ENCODE measurements at places on chromosomes 6 and 20.

- no peak for DNase-seq
These were observed at the start of gene FGD2 for GRCh38 chr6:37005061-37005810. Gene FGD2, plus strand, starts transcription at chr6:37005655. Its CDS starts 163 bp downstream, at chr6:37005818.

DNA sequence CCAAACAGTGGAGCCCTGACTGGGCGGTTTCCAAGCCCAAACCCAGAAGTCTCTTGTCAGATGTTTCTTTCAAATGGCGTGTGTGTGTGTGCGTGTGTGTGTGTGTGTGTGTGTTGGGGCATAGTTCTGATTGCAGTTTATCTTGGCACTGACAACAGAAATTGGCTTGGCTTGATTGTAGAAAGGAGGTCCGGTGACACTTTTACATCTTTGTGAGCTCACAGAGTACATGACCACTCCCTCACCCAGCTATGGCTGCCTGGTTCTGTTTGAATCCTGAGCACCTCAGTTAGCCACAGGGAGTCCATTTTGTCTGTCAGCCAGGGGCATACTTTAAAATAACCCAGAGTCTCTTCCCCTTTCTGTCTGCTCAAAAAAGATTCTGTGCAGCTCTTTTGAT lies 276.3 kb downstream of the CD83 start:
- no peak for DNase-seq

- DNase-seq = no peak
These were observed 22.3 kb downstream of the CAPN11 start for GRCh38 chr6:44180886-44181285.

DNA sequence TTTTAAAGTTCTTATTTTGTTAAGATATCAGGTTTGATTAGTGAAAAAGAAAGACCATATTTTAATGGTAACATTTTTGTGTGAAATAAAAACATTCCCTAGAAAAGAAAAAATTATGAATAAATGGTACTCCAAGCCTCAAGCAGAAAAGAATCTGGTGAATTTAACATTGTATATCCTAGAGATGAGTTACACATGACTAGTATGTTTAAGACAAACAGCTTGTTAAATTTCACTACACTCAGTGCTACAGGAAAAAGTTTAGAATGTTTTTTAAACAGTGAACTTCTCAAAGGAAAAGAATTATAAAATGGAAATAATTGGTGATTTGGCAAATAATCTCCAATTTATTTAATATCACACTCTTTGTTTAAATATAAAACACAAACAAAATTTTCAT lies 222.7 kb upstream of the MCHR2 start:
- DNase-seq = no peak

GRCh38 chr20:8067082-8067481 lies 47.5 kb upstream of the TMX4 start:
- DNase-seq = no peak

DNA sequence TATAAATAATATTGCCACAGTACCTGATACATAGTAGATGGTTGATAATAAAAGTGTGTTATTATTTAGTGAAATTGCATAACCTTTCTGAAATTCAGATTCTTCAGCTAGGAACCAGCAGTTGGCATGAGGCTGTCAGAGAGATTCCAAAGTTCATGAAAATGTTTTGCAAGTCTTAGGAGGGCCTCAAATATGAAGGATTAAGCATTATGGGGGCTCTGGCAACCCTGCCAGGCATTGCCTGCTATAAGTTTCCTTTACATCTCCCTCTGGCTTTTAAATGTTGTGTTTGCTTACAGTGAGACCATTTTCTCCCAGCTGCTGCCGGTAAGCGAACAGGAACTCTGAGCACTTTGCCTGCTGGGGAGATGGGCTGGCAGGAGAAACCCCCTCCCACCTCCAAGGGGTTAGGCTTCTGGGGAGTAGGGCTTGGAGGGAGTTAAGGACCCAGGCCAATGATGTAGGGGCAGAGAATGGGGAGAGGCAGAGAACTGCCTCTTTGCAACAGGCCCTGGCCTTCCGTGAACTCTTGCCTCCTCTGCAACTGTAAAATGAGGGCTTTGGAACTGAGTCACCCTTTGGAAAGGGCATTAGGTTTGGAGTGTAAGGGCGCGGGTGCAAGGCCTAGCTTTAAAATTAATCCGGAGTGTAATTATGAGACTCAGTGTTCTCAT lies 33.2 kb upstream of the KIF3B start:
- DNase-seq = no peak

DNA sequence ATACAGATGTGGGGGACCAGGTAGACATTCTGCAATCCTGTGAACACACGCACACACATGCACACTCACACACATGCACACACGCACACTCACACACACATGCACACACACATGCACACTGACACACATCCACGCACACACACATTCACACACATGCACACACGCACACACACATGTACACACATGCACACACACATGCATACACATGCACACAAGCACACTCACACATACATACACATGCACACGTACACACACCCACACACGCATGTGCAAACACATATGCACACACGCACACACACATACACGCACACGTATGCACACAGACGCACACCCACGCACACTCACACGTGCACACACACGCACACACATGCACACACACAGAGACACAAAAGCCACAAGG lies 14.3 kb upstream of the GGTLC1 start:
- DNase-seq = no peak

DNA sequence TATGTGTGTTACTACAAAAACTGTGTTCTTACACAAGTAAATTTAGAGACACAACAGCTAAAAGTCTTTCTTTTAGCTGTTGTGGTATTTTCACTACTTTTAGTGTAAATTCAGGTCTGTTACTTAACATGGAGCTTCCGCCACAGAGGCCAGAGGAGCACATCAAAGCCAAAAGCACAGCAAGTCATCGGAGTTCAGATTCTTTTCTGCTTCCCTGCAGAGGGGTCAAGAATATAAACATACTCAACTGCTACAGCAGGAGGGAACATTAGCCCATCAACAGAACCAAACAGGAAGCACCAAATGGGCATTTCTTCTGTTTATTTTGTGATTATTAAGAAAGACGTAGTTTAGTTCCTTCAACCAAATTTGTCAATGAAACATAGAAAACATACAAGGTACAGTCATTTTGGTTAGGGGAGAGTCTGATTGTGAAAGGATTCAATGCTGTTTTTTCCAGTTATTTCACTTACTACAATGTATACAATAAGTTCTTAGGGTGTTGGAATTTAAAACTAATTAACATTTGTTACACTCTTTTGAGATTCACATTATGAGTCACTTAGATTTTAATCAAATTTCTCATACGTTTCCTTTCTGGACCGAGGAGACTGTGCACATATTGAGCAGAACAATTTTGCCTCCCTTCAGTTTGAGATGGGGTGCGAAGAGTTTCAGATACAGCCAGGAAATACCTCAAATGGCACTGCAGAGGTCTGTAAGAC lies 42.8 kb upstream of the DSE start:
- DNase-seq = no peak

- DNase-seq = no peak
These were observed 68.2 kb upstream of the XRN2 start for GRCh38 chr20:21234806-21235483.

GRCh38 chr6:37127961-37128862 lies 41.7 kb upstream of the PIM1 start:
- no peak for DNase-seq

GRCh38 chr6:169022079-169022478 lies 231.6 kb downstream of the THBS2 start:
- no peak for DNase-seq

- DNase-seq = no peak
These were observed 20.3 kb upstream of the ELOVL5 start for GRCh38 chr6:53369051-53369450.

DNA sequence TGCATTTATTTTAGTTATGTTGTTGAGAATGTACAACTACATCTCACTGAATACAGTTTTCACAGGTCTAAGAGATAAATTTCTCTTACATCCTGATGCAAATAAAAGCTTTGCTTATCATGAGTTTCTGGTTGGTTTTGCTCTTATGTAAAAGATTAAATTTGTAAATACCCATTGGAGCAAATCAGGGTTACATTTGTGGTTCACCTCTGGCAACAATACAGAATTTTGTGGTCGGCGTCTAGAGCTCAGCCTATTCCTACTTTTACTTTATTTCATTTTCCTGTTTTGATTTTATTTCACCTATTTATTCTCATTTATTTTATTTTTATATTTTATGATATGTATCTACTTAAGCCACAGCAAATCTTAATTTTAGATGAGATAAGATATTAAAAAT lies 271.9 kb upstream of the MARCKS start:
- DNase-seq = no peak

DNA sequence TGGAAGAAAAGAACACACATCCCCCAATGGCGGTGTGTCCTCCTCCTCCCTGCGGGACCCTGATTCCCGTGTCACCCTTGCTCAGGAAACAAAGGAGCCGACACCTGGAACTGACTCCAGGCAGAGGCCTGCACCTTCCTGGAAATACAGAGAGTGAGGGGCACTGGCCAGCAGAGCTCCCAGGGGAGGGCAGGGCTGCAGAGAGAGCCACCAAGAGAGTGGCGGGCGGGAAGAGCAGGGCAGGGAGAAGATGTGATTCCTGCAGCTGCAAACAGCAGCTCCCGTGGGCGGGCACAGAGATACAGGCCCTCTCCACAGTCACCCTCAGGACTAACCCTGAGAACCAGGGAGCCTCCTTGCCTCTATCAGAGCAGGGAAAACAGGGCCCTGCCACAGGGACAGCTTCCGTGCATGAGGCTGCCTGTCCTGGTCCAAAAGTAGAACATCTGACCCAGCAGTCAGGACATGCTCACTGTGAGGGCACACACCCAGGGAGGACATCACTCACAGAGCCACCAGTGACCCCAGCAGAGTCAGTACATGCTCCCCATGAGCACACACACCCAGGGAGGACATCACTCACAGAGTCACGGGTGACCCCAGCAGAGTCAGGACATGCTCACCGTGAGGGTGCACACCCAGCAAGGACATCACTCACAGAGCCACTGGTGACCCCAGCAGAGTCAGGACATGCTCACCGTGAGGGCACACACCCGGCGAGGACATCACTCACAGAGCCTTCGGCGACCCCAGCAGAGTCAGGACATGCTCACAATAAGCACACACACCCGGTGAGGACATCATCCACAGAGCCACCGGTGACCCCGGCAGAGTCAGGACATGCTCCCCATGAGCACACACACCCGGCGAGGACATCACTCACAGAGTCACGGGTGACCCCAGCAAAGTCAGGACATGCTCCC lies 193.1 kb downstream of the DLL1 start:
- DNase-seq = peak; percentile 13

DNA sequence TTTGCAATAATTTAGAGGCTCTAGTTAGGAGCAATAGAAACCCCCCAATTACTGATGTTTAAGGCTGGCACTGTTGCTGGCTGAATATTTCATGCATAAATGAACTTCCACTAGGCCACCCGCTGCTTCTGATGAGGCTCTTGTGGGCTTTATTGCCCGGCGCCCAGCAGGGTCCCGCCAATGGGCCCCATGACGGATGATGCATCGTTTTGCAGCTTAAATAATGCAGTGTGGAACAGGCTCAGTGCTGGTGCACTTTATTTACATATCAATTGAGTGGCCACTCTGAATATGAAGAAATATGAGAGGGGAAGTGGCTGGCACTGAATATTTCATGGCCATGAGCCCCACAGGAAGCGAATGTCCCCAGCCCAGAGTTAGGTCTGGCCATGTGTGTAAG lies 155.3 kb upstream of the MAFB start:
- DNase-seq = no peak

- no peak for DNase-seq
These were observed 57.0 kb downstream of the SOBP start for GRCh38 chr6:107546691-107547450.

DNA sequence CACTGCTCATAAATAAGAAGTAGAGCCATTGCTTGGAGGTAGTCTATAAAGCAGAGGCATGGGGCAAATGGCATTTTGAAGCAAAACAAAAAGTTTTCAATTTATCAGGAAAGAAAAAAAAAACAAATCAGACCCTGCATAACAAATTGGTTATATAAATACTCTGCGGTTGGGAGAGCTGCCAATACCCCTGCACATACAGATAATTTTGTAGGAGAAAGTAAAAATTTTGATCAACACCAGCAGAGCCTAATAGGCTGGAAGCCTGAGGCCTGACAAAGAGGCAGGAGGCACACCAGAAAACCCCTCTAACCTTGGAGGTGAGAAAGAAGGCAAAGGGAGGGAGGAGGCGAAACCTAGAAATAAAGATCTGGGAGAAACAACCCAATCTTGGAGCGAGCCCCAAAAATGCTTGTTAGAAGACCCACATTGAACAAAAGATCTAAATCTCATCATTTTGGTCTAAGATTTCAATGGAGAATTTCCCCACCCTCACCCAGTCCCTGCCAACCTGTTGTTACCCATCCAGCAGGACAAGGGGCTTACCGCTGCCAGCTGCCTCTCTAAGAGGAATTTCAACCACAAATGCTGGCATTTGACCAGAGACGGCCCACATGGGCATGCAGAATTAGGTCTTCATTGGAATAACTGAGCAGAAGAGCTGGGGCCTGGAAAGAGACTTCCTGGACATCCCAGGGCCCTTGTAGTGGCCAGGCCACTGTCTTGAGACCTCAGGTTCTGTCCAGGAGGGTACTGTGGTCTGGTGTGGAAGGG lies 28.4 kb downstream of the FOXA2 start:
- DNase-seq = no peak

GRCh38 chr6:50849796-50850180 lies 31.1 kb downstream of the TFAP2B start:
- DNase-seq = no peak
